ENCODE measurements at places on chromosomes 16 and 17.

- DNase-seq = no peak
These were observed 36.7 kb downstream of the AKAP10 start for GRCh38 chr17:19940722-19941464.

DNA sequence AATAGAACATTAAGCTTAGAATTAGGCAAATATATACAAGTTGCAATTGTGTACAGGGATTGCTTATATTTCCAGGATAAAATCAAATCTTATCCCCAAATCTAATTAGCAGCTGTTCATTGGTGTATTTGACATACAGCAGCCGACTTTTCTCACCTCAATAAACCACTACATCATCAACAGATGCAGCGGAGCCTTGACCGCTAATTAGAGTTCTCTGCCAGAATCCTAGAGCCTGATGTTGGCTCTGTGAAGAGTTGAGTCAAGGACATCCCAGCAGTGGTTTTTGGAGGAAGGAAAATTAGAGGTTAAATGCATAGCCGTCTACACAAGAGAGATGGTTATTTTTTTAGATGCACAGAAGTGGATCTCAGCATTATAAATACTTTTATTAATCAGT lies 221.9 kb upstream of the CACNG5 start:
- DNase-seq = no peak

DNA sequence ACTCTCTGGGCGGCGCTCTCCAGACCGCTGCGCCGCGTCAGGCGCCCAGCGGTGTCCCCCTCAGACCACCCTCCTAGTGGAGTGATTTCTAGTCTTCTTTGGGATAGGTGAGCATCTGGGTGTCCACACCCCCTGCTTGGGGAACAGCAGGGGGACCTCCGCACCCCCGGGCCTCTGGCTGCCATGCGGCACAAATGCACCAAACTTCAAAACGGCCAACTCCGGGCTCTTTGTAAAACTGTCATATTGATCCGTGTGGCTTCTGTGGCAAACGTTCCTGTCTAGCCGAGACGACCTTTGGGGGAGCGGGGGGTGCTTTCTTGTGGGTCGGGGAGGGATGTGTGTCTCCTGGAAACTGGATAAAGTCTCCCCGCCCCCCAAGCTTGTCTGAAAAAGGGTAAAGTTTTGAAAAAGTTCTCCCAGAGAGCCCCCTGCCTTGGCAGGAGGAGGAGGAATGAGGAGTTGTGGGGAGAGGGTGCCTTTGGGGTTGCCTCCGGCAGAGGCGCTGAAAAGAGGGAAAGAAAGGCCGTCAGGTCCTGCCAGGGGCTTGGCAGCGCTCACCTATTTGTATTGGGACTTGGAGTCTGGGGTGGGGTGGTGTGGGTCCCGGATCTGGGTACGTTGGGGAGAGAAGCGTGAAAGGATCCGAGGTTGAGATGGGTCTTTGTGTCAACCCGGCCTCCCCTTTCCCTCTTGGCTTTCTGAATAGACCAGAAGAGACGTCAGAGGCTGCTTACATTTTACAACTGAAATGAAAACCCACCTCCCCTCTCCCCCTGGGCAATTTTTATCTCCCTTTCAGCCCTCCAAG lies 2.2 kb upstream of the CHD3 start:
- no peak for DNase-seq

GRCh38 chr16:78220571-78220970 lies 121.1 kb downstream of the WWOX start:
- DNase-seq = no peak

All from NCI-H2107 (cell line).